ENCODE measurements at places on chromosomes 13 and 19. TPM values are rescaled to one million over a fixed set of nuclear protein-coding genes. Genes with fewer than 3 reads are reported as not detected.

The USE1 gene
- 21.0 TPM for total RNA-seq

The CEBPG gene
- total RNA-seq: 21.0 TPM

The PSG2 gene
- not detected for total RNA-seq

The ZNF480 gene
- 4.0 TPM for total RNA-seq

The NLRP7 gene
- not detected for total RNA-seq

The CYP4F8 gene
- not detected for total RNA-seq

The PSG7 gene
- not detected for total RNA-seq

The FOSB gene
- 2.5 TPM for total RNA-seq

The LILRB5 gene
- total RNA-seq: not detected

The NDUFB7 gene
- 586 TPM for total RNA-seq

The ZNF813 gene
- 2.4 TPM for total RNA-seq

The LRG1 gene
- not detected for total RNA-seq

The KLK4 gene
- total RNA-seq: not detected

The KCNN4 gene
- 0.17 TPM for total RNA-seq

The CEACAM4 gene
- total RNA-seq: not detected

The RDH8 gene
- total RNA-seq: not detected

The PSG4 gene
- total RNA-seq: not detected

The ING1 gene
- total RNA-seq: 16.5 TPM

The S1PR5 gene
- total RNA-seq: not detected

The FUT6 gene
- not detected for total RNA-seq

The LYL1 gene
- 3.2 TPM for total RNA-seq

The CELF5 gene
- not detected for total RNA-seq

The USF2 gene
- total RNA-seq: 50.1 TPM

The CD70 gene
- not detected for total RNA-seq

The SYNE4 gene
- 0.15 TPM for total RNA-seq

The FXYD7 gene
- not detected for total RNA-seq

The APOC4 gene
- not detected for total RNA-seq

The N4BP2L1 gene
- 0.30 TPM for total RNA-seq

The IGFL1 gene
- total RNA-seq: not detected

The CPAMD8 gene
- total RNA-seq: 0.45 TPM

The AMER2 gene
- not detected for total RNA-seq

The PROZ gene
- total RNA-seq: not detected

The PNMA8A gene
- total RNA-seq: 3.7 TPM

The MISP gene
- under 0.01 TPM for total RNA-seq

The PRDX2 gene
- 461 TPM for total RNA-seq

The CCDC8 gene
- total RNA-seq: 30.1 TPM
